GM13977 (cell line): ENCODE measurements at places on chromosomes 16 and 17.

GRCh38 chr17:3964203-3965117 is at the start of gene ATP2A3:
TSS of gene ATP2A3 (minus strand) at chr17:3964437. CDS start at chr17:3964291, 146 bp downstream.
- DNase-seq, result peak; percentile 93

GRCh38 chr16:14240219-14240843 is 169.2 kb downstream of the MRTFB start:
- DNase-seq, result no peak

- no peak for DNase-seq
Measured at GRCh38 chr17:80807882-80808281, 183.8 kb upstream of the CHMP6 start.

GRCh38 chr16:7957151-7957550 is 624.5 kb downstream of the RBFOX1 start:
- DNase-seq, result no peak

GRCh38 chr17:64393000-64393402 is 2.3 kb upstream of the PECAM1 start:
- DNase-seq, result no peak
